Posterior vena cava (tissue), 2 donors: ENCODE measurements at places on chromosomes 1 and 21. TPM values are rescaled to one million over a fixed set of nuclear protein-coding genes. Genes with fewer than 3 reads are reported as not detected.
A peak's percentile ranks its signal among the peaks of the same experiment; 100 is the strongest.

DNA sequence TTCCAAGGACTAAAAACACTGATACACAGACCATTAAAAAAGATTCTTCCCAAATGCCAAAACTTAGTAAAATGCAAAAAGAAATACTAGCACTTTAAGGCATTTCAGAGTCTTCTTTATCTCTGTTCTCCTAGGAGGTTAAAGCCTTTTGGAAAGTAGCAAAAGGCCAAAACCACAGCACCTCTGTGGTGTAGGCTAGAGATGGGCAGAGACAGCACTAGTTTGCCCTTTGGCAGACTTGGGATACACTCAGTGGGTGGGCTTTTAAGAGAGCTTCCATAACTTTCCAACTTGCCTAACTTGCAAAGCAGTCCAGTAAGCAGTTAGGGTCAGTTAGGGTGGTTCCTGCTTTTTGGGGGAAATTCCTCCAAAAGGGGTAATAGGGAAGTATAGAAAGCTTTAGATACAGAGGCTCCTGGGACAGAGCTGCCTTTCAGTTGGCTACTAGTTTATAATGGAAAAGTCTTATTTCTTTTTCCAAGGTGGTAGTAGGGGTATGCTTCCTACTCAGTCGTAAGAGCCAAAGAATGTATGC is 17.9 kb upstream of the PTCH2 start:
- DNase-seq = no peak

- DNase-seq = no peak
Measured at GRCh38 chr1:43238085-43238484, 31.7 kb upstream of the TMEM125 start.

Gene OR10Z1
- not detected for total RNA-seq

GRCh38 chr1:157870490-157870889 is 28.9 kb upstream of the CD5L start:
- no peak for DNase-seq

DNA sequence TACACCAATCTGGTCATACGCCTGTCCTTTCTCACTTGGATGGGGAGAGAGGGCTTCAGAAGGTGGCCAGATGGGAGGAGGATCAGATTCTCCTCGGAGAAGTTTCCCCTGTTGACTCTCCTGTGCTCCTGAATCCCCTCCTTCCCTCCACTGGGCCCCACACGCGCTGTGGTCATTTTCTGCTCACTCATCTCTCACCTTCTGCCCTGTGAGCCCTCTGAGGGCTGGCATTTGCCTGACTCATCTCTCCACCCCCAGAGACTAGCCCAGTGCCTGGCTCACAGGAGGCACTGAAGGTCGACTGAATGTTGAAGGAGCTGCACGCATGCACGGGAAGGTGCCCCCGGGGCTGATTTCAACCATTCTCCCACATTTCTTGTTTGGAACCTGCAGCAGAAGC is 14.2 kb downstream of the ABCA4 start:
- no peak for DNase-seq

GRCh38 chr1:111133866-111134265 is 6.0 kb downstream of the DRAM2 start:
- no peak for DNase-seq

GRCh38 chr1:111861523-111861922 is 105.8 kb downstream of the DDX20 start:
- DNase-seq = no peak

GRCh38 chr1:21241771-21242581 is 48.3 kb downstream of the ECE1 start:
- no peak for DNase-seq

GRCh38 chr1:160031365-160032164 is at the start of gene PIGM:
PIGM (minus strand) TSS chr1:160031990; CDS start chr1:160031739, 251 bp downstream.
- DNase-seq = peak; percentile 97

- DNase-seq = no peak
Measured at GRCh38 chr1:108962681-108963051, 618 bp downstream of the CLCC1 start.

- no peak for DNase-seq
Measured at GRCh38 chr1:58852731-58853485, 69.1 kb upstream of the JUN start.

DNA sequence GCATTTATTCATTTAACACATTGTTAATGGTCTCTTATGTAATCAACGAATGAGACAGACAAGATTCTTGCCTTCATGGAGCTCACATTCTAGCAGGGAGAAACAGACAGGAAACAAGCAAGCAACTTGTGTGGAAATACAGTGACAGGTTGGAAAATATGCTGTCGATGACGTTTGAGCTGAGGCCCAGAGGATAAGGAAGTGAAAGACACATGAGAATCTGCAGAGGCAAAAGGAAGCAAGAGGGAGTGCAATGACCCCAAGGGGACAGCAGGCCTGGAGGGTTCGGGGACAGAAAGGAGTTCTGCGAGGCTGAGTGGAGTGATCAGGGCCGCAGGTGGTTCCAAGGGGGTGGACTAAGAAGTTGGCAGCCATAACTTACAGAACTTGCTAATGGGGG is 60.6 kb upstream of the AKT3 start:
- DNase-seq = no peak

- peak; percentile 85 for DNase-seq
Measured at GRCh38 chr1:16207318-16208269, 4.9 kb downstream of the ARHGEF19 start.

DNA sequence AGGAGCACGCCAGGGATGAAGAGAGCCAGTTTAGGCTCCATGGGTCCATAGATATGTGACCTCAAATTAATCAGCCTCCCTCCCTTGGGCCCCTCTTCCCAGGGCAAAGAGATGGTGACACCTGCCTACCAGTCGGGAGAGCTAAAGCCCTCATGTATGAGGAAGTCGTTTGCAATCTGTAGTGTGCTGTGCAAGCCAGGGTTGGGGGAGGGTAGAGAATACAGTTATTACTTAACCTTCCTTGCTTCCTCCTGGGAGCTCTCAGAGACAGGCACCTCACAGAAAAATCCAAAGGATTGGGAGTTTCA is 4.0 kb downstream of the PGLYRP4 start:
- peak; percentile 38 for DNase-seq

GRCh38 chr1:64335636-64336035 is 132.2 kb downstream of the UBE2U start:
- no peak for DNase-seq

DNA sequence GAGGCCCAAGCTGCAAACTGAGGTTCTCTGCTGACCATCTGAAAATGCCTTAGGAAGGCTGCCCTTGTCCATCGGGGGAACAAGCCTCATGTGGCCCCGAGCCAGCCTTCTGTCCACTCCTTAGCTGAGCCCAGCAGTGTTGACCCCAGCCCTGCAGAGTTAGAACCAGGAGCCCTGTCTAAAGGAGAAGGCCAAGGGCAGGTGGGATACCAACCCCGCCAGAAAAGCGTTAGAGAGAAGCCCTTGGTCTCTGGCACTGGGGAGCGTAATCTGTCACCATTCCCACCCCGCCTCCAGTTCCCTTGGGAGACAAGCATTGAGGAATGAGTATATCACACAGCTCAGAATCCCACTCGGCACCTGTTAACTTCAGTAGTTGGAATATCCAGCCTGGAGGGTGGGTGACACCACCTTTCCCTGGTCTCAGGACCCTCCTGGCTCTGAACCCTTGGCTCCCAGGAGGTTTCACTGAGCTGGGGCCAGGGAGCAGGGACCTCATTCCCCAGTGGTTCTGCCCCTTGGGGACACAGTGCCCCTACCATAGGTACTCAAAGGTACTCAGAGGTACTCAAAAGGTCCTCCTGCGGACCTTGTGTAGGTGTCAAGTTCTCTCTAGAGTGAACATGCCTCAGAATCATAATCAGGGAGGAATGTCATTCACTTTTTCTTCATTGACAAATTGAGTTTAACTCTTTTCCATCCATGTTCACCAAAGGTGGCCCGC is 16.4 kb downstream of the ETS2 start:
- no peak for DNase-seq

- no peak for DNase-seq
Measured at GRCh38 chr1:170332801-170333200, 187.0 kb downstream of the NTMT2 start.

Gene LCE2A
- not detected for total RNA-seq

Gene MR1
- total RNA-seq = 13.9 TPM

Gene SLC16A4
- 8.0 TPM for total RNA-seq

DNA sequence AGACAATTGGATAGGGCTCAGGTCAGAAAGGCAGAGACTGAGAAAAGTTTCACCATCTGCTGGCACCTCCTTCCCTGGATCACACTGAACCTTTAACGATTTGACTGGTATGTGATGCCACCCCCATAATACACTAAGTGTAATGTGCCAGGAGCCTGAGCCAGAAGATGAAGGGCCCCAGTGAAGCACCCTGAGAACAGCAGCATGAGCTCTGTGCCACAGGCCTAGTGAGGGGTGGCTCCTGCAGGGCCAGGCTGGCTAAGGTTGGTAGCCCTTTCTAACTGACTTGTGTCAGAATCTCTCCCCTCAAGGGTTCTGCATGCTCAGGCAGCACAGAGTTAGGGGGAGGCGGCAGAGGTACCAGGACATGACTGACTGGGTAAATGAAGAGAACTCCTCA is 38.9 kb downstream of the ARHGEF11 start:
- no peak for DNase-seq

Gene BTBD8
- total RNA-seq = 3.5 TPM

GRCh38 chr21:14707511-14708020 is 161.5 kb upstream of the SAMSN1 start:
- DNase-seq = no peak

Gene TNFRSF18
- total RNA-seq = 0.33 TPM

DNA sequence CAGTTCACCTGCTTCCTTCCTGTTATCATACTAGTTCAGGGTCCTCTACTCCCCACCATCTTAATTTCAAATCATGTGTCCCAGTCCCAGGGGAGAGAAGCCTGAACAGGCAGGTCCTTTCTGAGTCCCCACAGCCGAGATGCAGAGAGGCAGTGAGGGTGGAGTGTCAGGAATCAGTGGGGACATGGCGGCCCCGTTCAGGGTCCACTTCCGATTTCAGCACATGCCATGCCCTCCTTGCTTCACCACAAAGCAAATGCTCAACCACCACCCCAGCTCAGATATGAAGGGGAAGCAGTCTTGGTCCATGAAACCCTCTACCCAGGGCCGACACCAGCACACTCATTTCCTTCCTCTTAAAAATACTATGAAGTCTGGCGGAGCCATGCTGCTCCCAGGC is 5.2 kb upstream of the SEMA4A start:
- DNase-seq = no peak

Gene MOV10
- 32.3 TPM for total RNA-seq

- DNase-seq = no peak
Measured at GRCh38 chr1:29849038-29849750, 612.9 kb downstream of the PTPRU start.
